Stimulated activated CD8-positive, alpha-beta memory T cell treated with anti-CD3 and anti-CD28 coated beads, Interleukin-7, amount 100 ng/mL, for 1 hour (primary cell): ENCODE measurements at places on chromosomes 1 and 21.

GRCh38 chr1:178926046-178926445 lies 55.2 kb upstream of the ANGPTL1 start:
- DNase-seq: no peak

DNA sequence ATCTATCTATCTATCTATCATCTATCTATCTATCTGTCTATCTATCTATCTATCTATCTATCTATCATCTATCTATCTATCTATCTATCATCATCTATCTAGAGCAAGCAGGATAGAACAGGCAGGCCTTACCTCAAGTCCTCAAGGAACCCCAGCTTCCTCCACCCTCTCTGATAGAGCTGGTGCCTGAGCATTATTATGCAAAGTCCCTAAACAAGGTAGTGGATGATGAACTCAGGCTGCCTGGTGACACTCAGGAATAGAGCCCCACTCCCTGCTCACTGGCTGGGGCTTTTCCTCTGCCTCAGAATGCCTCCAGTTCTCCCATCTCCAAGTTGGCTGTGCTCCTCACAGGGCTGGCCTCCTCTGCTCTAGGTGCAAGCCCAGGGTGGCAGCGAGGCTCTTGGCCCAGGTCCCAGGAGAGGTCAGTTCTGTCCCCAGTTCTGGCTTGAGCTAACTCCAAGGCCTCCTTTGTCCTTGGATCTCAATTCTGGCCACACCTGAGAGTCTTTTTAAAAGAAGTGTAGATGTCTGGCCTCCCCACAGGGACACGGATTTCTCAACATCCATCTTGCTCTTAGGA lies 60.2 kb downstream of the PCP4 start:
- DNase-seq: no peak

DNA sequence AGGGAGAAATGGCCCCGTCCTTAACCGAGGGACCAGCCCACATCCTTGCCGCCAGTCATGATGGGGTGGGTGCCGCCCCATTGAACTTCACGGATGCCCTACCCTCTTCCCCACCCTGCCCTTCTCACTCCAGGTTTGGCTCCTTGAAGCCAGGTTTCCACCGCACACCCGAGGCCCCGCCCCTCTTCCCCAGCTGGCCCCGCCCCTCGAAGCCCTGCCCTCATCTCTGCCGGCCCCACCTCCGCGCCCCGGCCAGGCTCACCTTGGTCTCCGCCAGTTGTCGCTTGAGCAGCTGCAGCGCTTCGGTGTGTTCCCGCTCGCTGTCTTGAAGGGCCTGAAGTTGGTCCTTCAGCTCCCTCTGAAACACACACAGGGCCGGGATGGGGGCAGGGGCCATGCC lies 16.6 kb downstream of the TRIM62 start:
- no peak for DNase-seq

DNA sequence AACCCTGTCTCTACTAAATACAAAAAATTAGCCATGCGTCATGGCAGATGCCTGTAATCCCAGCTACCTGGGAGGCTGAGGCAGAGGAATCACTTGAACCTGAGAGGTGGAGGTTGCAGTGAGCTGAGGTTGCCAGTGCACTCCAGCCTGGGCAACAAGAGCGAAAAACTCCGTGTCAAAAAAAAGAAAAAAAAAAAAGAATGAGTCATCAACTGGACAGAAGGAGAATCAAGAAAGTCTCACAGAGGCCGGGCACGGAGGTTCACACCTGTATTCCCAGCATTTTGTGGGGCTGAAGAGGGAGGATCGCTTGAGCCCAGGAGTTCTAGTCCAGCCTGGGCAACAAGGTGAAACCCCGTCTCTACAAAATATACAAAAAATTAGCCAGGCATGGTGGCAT lies 45.5 kb upstream of the CDC42BPA start:
- no peak for DNase-seq

DNA sequence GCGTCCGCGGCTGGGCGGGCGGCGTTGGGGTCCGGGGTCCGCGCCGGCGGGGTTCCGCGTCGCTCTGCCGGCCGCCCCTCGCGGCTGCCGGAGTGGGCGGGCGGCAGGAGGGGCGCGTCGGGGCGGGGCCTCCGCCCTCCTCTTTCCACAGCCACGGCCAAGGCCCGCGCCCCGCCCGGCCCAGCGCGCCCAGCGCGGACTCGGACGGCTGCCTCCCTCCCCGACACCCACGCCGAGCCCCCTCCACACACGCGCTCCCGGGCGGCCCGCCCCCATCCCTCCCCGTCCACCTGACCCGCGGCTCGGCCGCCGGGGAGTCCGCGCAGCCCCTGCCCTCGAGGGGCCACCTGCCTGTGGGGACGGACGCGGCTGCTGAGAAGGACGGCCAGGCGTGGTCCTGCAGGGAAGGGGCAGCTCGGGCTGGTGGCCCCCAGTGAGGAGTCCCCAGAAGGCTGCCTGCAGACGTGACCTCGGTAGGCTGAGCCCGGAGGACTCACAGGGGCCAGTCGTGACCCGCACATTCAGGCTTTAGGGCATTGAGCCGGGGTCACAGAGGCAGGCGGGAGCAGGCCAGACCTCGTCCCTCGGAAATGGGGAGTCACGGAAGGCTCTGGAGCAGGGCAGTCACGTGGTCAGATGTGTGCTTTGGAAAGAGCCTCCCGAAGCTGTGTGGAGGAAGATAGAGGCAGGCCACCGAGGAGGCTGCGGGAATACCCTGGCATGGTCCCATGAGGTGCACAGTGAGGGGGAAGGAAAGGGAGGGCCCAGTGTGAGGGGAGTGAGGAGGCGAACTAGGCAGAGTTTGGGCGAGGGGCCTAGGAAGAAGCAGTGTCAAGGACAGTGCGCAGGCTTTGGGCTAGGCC lies at the start of gene COL8A2:
Gene COL8A2 (minus strand): TSS at position 94 of the 863 bp plus-strand sequence. CDS start 24,980 bp downstream, outside the sequence.
- DNase-seq: no peak

DNA sequence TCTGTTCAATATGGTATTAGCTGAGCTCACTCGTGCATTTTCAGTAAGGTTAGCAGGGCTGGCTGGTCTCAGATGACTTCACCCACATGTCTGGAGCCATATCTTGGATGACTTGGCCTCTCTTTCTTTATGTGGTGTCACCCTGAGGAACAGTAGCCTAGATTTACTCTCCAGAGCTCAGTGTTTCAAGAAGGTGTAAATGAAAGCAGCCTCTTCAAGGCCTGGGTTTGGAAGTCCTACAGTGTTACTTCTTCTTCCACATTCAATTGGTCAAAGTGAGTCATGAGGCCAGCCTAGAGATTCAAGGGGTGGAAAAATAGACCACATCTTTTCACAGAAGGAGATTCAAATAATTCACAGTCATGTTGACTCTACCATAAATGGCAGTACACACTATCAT lies 12.2 kb downstream of the VCAM1 start:
- DNase-seq: no peak

GRCh38 chr1:198933515-198934222 lies 294.8 kb downstream of the PTPRC start:
- no peak for DNase-seq

GRCh38 chr1:48710318-48710717 lies 66.4 kb downstream of the BEND5 start:
- DNase-seq: no peak

GRCh38 chr1:112696578-112697314 lies 10.2 kb downstream of the RHOC start:
- no peak for DNase-seq

DNA sequence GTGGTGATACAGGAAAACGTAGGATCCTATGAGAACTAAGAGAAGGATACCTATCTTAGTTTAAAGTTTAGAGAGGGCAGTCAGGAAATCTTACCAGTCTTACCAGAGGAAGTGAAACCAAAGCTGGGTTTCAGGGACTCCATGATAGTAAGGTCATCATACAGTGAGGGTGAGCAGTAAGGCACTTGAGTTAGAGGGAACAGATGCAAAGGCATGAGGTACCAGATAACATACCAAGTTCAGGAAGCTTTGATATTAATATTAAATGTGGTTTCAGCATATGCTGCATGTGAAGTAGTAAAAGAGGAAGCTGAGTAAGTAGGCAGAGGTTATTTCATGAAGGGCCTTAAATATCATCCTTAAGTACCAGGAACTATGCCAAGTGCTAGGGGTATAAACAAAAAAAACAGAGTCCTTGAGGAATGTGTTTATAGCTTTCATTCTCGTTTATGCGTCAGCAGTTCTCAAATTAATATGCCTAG lies 16.9 kb downstream of the ATG4C start:
- DNase-seq: no peak

DNA sequence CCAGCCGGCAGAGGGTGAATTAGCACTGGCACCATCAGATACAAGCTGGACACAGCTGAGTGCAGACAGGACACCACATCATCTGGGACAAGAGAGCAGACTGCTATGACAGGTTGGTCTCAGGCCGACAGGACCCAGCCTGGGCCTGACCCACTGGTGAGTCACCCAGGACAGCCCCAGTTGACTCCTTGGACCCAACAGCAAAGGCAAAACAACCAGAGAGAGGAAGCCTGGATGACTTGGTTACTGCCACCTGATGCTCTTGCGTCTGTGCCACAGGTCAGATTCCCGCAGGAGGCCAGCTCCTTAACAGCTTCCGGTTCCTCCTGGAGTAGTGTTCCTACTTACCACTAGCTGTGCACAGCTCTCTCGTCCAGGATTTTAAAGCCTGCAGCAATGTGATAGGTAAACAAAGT lies 18.5 kb downstream of the CCN1 start:
- DNase-seq: no peak

GRCh38 chr1:52365071-52365745 lies 797 bp downstream of the CC2D1B start:
- no peak for DNase-seq

DNA sequence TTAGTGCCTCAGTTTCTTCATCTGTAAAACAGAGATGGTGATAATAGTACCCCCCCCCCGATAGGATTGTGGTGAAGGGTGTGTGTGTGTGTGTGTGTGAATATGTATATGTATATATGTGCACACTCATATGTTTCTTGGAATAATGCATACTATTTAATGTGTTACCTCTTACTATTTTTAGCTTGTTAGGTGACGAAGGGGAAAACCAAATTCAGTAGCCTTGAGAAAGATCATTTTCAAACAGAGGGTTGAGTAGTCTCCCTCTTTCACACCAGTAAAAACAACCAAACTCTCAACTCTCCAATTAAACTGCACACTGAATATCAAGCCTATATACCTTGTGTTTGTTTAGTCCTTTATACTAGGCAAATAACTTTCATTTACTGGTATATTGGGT lies 75.7 kb downstream of the NTMT2 start:
- DNase-seq: no peak

DNA sequence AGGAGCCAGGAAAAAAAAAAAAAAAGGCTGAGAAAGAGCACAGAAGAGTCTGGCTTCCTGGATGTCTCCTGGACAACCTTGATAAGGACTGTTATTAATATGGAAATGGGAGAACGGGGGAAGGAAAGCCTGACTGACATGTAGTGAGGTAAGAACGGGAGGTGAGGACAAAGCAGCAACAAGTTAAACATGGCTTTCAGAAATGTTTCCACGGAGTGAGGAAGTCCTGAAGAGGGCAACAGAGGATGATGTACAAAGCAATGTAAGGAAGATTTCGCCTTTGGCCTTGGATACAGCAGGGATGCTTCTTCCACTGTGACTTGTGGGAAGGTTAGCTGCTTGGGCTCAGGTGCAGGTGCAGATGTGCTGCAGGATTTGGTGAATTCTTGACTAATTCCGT lies 11.9 kb upstream of the NIBAN1 start:
- DNase-seq: no peak

DNA sequence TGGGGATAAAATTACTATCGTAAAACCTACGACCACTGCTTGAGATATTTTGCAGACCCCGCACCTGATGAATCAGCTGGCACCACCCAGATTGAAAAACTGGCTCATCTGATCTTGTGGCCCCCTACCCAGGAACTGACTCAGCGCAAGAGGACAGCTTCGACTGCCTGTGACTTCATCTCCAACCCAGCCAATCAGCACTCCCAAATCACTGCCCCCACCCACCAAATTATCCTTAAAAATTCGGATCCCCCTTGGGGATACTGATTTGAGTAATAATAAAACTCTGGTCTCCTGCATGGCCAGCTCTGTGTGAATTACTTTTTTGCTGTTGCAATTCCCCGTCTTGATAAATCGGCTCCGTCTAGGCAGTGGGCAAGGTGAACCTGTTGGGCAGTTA lies 81.4 kb downstream of the EDEM3 start:
- no peak for DNase-seq

GRCh38 chr1:113013823-113014222 lies 57.8 kb upstream of the SLC16A1 start:
- DNase-seq: no peak

GRCh38 chr1:184258525-184258924 lies 128.3 kb upstream of the C1orf21 start:
- DNase-seq: no peak

DNA sequence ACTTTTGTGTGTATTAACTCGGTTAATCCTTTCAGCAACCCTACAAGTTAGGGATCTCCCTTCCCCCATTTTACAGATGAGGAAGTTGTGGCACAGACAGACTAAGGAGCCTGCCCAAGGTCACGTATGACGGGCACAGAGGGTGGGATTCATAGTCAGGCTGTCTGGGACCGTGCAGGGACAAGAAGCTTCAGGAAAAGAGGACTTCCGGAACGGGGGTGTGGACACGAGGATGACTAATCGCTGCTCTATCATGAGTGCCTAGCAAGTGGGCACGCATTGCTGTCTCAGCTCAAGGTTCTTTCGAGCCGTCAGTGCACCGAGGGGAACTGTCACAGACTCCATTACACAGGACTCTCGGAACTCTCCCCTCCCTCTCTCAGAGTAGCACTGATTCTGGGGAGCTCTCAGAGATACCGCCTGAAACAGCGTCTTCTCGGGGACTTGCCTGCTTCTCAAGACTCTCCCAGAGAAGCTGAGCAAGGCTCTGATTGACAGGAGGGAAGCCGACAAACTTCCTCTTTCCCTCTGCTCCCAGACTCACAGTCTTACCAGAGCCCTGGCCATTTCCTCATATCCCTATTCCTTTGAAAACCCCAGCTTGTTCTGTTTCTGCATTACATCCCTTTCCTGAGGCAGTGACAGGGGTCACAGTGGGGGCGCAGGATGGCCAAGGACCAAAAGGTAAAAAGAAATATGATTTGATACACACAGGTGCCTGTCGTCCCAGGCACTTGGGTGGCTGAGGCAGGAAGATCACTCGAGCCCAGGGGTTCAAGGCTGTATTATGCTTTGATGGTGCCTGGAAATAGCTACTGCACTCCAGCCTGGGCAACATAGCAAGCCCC lies 14.4 kb downstream of the FHAD1 start:
- no peak for DNase-seq

DNA sequence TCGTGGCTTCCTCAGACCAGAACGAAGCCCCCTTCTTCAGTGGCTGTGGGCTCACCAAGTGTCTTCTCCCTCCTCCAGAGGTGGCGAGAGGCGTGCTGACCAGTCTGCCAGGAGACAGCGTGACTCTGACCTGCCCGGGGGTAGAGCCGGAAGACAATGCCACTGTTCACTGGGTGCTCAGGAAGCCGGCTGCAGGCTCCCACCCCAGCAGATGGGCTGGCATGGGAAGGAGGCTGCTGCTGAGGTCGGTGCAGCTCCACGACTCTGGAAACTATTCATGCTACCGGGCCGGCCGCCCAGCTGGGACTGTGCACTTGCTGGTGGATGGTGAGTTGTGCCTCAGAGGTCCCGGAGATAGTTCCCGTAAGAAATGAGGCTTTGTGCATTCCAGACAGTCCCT lies 24.0 kb downstream of the IL6R start:
- no peak for DNase-seq
